ENCODE measurements at places on chromosomes 12 and 14.

GRCh38 chr14:36514278-36515104 lies 5.5 kb downstream of the NKX2-1 start:
- DNase-seq = no peak

- peak; percentile 29 for DNase-seq
Observed at GRCh38 chr12:34606749-34607519, 584.6 kb downstream of the ALG10 start.

DNA sequence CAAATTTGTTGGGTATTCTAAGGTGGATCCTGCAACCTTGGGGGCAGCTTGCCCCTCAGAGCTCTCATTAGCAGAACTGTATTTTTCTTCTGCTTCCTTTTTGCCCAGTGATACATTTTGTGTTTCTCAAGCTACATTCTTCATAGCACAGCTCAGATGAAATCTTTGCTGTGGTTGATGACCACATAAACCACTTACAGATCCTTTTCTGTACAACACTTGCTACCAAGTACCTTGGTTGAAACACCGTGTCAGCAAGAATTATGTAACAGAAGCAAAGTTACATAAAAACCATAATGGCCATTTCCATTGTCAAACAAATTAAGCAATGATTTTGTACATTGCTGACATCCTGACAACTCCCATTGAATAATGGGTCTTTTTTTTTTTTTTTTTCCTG lies 9.7 kb upstream of the PLBD1 start:
- DNase-seq = no peak

DNA sequence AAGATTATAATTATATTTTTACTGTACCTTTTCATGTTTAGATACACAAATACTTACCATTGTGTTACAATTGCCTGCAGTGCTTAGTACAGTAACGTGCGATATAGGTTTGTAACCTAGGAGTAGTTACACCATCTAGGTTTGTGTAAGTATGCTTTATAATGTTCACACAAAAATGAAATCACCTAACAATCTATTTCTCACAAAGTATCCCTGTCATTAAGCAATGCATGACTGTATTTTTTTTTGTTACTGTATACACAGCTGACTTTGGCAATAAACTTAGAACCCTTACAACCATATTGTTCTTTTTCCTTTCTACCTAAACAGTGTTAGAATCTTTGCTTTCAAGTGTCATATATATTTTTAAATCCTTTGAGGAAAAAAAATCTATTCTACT lies 303.0 kb upstream of the E2F7 start:
- no peak for DNase-seq

DNA sequence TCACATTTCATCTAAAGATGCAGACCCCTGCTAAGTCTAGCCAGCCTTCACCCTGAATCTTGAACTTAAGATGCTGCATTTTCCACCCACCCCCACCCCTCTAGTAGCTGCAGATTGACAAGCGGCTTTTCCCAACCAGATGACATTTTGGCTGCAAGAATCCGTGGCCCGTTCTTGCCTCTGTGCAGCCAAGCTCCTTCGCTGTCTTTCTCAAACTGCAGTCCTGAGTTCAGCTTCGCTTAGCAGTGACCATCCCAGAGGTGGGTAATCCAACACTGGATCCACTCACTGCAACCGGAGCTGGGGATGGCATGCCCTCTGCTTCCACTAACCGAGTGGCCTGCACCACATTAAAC lies 765 bp upstream of the NFYB start:
- DNase-seq = no peak

- no peak for DNase-seq
Observed at GRCh38 chr12:1531654-1532374, 62.6 kb downstream of the FBXL14 start.

DNA sequence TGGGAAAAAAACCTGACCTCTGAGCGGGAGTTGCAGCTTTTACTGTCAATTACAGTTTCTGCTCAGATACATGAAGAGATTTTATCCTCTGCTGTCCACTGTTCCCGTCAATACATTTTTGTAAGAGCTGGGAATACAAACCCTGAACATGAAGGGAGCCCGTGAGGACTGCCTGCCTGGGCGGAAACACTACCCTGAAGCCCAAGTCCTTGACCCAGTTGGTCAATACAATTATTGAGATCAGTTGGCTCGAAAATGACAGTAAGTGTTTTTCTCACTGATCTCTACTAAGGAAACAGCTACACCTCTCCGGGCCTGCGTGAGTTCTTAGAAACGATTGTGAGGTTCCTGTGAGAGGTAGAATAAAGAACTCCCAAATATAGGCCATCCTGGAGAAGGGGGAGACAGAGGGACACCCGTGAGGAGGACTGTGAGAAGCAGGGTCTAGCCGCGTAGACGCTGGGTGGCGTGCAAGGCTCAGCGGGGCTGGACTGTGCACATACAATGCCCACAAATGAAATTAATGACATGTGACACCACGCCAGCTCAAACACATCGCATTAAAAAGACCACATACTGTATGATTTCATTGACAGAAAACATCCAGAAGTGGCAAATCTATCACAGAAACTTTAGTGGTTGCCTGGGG lies 509.5 kb downstream of the TMEM132D start:
- DNase-seq = no peak

DNA sequence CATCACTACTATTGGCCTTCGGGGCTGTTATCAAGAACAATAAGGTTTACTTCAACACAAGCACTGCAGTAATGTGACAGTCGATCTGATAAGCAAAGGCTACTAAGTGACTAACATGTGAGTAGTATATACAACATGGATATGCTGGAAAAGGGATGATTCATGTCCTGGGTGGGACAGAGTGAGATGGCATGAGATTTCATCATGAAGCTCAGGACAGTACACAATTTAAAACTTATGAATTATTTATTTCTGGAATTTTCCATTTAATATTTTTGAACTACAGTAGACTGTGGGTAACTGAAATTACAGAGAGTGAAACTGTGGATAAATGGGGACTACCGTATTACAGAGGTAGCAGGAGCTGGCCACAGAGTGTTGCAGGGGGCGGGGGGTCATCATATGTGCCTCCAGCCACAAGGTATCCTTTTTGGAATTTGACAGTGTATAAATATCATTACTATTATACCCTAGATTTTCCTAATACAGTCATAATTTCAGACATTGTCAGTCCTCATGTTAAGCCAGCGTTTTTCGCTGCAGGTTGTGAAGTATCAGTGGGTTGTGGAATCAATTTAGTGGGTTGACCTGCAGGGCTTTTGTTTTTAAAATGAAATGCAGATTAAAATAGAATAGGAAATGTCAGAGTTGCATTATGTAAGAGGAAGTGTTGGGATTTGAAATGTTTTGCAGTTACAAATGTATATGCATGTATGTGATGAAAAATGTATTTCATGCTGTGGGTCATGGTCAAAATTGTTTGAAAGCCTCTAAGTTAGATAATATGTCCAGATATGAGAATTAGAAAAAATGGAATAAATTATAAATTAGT lies 148.0 kb upstream of the NUDT4 start:
- DNase-seq = no peak

- peak; percentile 34 for DNase-seq
Observed at GRCh38 chr12:93109551-93110203, 180.6 kb upstream of the EEA1 start.

GRCh38 chr12:112998987-112999767 lies 20.9 kb downstream of the OAS2 start:
- DNase-seq = no peak

- DNase-seq = no peak
Observed at GRCh38 chr12:116620124-116620491, 60.9 kb downstream of the MAP1LC3B2 start.

GRCh38 chr12:113248842-113249435 lies 27.7 kb downstream of the TPCN1 start:
- no peak for DNase-seq

DNA sequence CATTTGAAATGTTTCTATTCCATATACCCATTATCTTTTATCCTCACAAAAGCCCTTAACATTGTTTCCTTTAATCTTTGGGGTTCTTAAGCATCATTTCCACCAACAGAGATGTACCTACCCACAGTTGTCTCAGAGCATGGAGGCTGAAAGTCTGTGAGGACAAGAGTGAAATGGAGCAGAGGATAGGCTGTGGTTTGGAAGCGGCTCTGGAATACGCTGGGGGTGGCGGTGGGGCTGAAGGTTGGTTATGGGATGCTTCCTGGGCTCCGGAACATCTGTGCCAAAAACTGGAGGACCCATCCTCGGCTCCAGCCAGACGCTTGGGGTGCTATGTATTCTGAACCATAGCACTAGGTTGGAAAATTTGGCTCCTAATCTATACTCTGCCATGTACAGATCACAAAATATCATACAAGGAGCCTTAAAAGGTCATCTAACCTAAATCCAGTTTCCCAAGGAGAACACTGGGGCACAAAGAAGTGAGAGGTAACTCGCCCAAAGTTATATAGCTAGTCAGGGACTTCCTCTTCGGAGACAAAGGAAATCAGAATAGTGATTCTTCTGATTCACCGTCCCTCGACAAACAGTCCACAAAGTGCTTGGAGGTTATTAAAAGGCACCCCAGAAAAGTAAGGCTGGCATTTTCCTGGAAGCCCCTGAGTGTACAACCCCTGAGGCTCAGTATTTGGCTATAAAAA lies 2.5 kb downstream of the PPP1R3E start:
- no peak for DNase-seq

GRCh38 chr12:105834496-105834895 lies 304.3 kb downstream of the NUAK1 start:
- DNase-seq = no peak

GRCh38 chr12:114399664-114400211 lies 6.2 kb downstream of the TBX5 start:
- no peak for DNase-seq

GRCh38 chr14:102445066-102445465 lies 64.5 kb downstream of the ANKRD9 start:
- DNase-seq = no peak

GRCh38 chr12:13539051-13539450 lies 342.5 kb downstream of the EMP1 start:
- no peak for DNase-seq

- DNase-seq = no peak
Observed at GRCh38 chr12:3141339-3142321, 64.5 kb downstream of the TSPAN9 start.

DNA sequence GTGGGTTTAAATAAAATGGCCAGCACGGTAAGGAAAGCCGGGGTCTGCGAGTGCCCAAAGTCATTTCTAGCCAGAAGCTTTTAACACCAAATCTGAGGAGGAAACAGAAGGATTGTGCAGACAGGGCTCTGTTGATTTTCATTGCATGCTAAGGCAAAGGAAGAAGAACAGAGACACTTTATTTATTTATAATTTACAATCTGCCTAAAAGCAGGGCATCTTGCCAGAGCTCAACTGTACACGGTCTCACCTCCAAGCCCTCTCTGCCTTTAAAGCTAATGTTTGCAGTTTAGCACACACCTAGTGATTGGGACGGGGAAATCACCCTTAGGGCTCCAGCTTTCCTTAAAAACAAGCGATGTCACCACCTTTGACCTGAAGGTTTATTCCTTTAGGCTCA lies 4.0 kb downstream of the KCNA5 start:
- no peak for DNase-seq

- peak; percentile 17 for DNase-seq
Observed at GRCh38 chr14:103073876-103074728, 9.9 kb upstream of the LBHD2 start.

- no peak for DNase-seq
Observed at GRCh38 chr14:39233680-39234326, at the start of gene MIA2. Gene MIA2 (plus strand): TSS chr14:39233915. CDS start chr14:39234115, 200 bp downstream.
